ENCODE measurements at places on chromosomes 4 and X.

- peak; percentile 23 for DNase-seq
These were observed 20.6 kb downstream of the GAB1 start for GRCh38 chr4:143357161-143357845.

GRCh38 chrX:67622053-67622585 is 78.3 kb downstream of the AR start:
- no peak for DNase-seq

- no peak for DNase-seq
These were observed 34.4 kb downstream of the NFKB1 start for GRCh38 chr4:102535398-102536082.

GRCh38 chr4:53326535-53326934 is 39.3 kb downstream of the SCFD2 start:
- no peak for DNase-seq

- DNase-seq = no peak
These were observed 262.7 kb downstream of the ANKRD50 start for GRCh38 chr4:124449881-124450280.

GRCh38 chrX:135536877-135537276 is 16.4 kb downstream of the INTS6L start:
- DNase-seq = peak; percentile 11

- no peak for DNase-seq
These were observed 79.6 kb upstream of the C1QTNF7 start for GRCh38 chr4:15348236-15348635.

DNA sequence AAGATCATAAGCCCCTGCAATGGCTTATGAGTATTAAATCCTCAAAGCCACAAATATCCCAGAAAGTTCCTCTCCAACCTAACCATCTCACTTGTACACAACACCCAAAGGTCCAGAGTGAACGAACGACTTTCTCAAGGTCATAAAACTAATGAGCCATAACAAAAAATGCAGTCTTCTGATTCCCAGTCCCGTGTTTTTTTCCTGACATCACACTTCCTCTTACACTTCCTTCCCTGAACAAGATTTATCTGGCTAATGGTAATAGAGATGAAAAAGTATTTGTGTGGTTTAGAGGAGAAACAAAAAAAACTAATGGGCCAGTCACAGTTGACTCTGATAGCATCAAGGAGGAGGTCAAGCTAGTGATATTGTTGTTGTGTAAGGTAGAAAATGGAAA is 99.5 kb upstream of the KLHL13 start:
- DNase-seq = no peak

- DNase-seq = peak; percentile 7
These were observed 31.1 kb upstream of the PDLIM3 start for GRCh38 chr4:185566425-185566824.

DNA sequence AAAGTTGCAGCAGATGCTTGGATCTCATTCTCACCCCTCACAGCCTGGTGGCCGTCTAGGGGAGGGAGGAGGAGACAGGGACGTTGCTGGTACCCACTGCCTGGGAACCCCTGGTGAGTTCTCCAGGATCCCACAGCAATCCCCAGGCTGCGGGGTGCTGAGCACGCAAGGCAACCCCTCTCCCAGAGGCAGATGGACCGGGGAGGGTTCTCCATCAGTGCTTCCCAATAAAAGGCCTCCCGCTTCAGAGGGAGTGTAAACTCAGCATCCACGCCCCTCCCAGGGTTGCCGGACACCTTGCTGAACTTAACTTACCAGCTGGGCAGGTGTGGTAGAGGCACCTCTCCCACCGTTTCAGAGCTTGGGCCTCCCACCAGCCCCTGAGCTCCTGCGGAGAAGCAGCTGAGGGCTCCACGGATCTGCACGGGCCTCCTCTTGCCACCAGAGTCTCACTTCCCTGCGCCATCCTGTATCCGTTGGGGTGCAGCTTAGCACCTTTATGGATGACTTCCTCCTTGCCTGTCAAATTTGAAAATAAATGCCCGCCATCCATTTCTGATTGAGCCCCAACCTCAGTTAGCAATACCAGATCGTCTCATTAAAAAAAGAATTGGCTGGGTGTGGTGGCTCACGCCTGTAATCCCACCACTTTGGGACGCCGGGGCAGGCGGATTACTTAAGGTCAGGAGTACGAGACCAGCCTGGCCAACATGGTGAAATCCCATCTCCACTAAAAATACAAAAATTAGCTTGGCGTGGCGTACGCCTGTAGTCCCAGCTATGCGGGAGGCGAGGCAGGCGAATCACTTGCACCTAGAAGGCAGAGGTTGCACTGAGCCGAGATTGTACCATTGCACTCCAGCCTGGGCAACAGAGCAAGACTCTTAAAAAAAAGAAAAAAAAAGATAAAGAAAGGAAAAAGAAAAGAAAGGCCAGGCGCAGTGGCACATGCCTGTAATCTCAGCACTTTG is 14.8 kb upstream of the TBC1D14 start:
- DNase-seq = no peak

DNA sequence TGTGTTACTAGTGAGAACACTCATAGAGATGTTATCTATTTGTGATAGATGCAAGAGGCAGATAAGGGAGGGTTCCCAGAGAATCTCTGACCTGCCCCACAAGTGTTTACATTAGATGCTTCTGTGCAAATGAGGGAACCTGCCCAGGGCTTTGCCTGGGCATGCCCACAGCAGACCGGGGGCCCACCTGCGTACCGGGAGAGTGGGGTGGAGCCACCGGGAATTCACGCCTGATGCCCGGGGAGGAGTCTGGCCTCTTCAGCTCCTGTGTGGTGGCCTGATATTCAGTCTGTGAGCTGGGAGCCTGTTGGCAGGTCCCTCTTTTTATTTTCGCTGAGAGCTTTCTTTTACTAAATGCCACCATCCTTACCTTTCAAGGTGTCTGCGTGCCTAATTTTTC is 155.7 kb downstream of the SNCA start:
- no peak for DNase-seq

Measured in activated CD8-positive, alpha-beta T cell treated with anti-CD3 and anti-CD28 coated beads for 36 hours (primary cell).